ENCODE measurements at places on chromosomes 2 and 18.

- no peak for DNase-seq
Observed at GRCh38 chr2:141692829-141693228, 438.0 kb downstream of the LRP1B start.

GRCh38 chr2:143177096-143177786 is 48.0 kb downstream of the ARHGAP15 start:
- DNase-seq = no peak

GRCh38 chr2:157523270-157524247 is 79.7 kb upstream of the CYTIP start:
- no peak for DNase-seq

DNA sequence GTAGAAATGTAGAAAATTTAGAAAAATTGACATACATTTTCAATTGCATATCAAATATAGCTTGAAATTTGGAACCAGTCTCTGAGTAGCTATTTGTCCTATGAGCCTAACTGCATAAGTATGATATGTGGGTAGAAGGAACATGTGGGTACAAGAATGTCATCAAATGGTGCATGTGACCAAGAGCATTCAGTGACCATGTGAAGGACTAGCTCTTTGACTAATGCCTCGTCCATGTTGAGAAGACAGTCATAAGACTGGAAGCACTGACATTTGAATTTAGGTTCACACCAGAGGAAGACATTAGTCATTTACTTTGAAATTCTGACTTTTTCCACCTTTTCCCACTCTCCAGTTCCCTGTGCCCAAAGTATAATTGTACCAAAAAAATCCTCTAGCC is 12.6 kb downstream of the MRPL44 start:
- no peak for DNase-seq

DNA sequence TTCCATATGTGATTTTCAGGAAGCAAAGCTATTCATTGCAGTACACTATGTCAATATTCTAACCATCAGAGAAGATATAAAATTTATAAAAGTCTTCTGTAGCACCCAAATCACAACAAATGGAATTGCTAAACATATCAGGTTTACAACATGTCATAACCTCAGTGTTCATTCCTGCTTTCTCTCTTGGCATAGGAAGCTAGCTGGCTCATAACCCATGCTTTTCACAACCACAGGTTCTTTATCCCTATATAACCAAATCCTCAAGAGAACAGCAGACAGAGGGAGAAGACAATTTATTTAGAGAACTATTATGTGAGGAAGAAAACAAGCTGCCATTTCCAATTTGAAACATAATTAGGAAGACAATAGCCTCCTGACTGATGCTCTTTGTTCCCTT is 997.0 kb upstream of the ACVR2A start:
- DNase-seq = no peak

DNA sequence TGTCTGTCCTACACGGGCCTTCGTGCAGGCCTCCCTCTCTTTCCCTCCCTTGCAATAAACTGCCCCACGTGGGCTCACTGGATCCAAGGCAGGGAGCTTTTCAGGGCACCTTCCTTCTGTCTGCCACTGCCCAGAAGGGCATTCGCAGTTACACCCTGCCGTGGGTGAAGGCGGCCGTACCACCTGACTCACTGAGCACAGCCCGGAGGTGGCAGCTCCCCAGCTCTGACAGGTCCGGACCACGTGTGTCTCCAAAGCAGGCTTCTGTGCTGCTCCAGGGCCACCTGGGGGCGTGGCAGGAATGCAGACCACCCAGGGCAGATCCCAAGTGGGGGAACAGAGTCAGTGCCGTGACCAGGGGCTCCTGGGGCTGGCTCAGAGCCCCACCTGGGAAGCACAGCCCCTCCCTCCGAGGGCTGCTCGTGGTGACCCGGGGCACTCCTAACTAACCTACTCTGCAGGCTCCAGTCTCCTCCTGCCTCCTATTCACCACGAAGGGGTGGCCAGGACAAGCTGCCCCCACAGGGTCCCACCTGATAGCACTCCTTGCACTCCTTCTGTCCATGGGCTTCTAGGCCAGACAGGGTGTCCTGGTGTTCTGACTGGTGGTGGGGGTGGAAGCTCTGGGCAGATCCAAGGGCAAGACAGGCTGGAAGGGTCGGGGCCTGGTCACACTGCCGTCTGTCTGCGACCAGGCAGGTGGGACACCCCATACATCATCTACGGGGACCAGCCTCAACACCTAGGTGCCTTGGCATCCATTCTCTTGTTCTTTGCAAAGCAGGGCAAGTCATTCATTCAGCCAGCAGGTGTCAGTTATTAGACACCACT is 9.7 kb downstream of the SNED1 start:
- no peak for DNase-seq

DNA sequence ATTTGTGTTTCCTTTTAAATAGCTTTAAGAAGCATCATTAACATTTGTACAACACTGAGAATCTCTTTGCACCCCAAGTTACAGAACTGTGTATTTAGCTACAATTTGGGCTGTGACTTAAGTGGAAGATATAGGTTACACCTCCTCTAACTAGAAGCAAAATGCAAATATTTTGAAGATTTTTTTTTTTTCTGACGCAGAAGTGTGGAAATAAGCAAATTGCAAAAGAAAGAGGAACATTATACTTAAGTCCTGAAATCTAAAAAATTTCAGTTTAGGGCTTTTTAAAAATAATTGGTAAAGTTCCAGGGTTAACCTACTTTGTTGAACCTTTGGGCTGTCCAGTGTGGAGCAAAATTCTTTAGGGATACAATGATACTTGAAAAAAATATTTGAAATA is 41.4 kb upstream of the RBMS1 start:
- no peak for DNase-seq

DNA sequence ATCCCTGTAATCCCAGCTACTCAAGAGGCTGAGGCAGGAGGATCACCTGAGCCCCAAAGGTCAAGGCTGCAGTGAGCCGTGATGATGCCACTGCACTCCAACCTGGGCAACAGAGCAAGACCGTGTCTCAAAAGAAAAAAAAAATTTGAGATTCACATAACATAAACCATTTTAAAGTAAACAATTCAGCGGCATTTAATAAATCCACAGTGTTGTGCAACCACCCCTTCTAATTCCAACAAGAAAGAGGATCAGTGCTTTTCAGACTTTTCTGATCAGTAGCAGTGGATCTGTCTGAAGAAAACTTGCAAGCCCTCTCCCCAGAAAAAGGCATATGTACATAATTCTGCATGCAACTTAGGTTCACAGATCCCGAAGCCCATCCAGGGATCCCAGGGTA is 7.2 kb upstream of the SAG start:
- no peak for DNase-seq

DNA sequence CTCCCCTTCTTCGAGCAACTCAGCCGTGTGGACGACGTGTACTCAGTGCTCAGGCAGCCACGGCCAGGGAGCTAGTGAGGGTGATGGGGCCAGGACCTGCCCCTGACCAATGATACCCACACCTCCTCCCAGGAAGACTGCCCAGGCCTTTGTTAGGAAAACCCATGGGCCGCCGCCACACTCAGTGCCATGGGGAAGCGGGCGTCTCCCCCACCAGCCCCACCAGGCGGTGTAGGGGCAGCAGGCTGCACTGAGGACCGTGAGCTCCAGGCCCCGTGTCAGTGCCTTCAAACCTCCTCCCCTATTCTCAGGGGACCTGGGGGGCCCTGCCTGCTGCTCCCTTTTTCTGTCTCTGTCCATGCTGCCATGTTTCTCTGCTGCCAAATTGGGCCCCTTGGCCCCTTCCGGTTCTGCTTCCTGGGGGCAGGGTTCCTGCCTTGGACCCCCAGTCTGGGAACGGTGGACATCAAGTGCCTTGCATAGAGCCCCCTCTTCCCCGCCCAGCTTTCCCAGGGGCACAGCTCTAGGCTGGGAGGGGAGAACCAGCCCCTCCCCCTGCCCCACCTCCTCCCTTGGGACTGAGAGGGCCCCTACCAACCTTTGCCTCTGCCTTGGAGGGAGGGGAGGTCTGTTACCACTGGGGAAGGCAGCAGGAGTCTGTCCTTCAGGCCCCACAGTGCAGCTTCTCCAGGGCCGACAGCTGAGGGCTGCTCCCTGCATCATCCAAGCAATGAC is 4.8 kb downstream of the CTDSP1 start:
- no peak for DNase-seq

- DNase-seq = no peak
Observed at GRCh38 chr2:144553379-144553778, 33.5 kb upstream of the ZEB2 start.

DNA sequence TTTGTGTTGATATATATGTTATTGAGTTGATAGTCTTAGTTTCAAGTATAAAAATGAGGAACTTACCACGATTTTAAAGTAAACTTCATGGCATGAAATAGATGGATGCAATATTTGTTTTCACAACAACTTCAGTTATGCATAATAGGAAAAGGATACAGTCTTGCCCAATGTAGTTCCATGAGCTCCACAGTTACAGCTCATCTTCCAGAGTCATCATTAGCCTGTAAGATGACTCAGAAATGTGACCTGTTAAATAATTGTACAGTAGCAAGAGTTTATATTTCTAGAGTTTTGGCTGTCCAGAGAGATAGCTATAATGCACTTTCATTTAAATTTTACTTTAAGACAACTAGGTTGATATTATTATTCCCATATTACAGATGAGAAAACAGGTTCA is 80.9 kb upstream of the ARHGAP28 start:
- DNase-seq = no peak

DNA sequence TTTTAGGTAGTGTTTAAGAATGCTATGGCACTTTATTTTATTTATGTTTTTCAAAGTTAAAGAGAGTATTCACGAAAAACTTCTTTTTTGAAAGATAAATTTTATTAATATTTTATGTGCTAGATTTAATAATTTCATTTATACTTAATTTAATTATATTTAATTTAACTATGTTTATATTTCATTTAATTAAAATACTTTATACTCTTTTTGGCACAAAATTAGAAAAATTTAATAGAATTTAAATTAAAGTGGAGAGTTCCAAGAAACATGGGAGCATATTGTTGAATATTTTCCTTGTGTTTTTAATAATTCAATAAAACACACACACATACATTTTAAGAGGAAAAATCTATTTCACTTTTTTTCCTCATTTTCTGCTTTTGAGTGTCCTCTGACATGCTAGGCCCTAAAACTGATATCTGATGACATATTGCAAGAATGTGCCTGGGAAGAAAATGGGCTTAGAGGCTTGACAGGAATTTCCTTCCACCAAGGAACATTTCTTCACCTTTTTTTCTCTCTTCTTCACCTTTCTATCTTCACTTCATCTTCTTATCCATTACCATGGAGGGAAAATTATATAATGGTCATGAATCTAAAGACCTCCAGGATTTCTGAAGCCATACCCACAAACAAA is 15.4 kb downstream of the ARHGAP28 start:
- no peak for DNase-seq

- DNase-seq = no peak
Observed at GRCh38 chr2:73426176-73426575, 40.5 kb downstream of the ALMS1 start.

DNA sequence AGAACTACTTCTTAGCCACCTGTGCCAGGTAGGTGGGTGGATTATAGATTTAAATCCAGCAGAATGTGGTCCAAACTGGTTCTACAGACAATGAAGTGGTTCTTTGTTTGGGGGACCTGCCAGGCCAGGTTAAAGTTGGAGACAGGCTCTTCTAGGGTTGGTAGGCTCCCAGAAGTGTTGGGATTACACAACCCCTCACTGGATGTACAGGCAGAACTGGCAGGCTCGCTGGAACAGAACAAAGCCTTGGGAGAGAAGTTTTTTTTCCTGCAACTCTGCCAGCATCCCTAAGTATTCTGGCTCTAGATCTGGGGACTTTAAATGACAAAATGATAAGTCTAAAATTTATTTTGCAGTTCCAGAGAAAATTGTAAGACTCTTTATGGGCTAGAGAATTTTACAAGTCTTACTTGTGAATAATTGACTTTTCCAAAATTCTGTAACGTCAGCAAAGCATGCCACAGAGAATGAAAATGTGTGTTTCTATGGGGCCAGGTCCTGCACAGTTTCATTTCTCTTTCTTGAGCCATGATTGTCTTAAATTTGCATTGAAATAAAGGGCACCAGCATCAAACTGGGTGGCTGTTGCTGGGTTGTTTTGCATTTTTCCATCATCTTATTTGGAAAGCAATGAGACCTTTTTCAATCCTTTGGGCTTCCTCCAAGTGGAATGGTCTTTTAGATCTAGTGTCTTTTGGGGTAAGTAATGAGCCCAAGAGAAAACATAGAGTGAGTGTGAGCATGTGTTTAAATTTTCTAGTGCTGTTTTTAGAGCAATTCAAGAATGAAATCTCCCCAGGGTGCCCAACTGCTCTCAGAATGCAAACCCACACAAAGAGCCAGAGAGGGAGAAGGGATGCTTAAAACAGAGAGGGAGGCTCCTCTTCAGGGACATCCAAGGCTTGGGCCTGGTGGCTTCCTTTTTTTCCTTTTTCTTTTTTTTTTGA is 32.4 kb upstream of the ATL2 start:
- DNase-seq = no peak
